ENCODE measurements at places on chromosomes 1 and 21.
A peak's percentile ranks its signal among the peaks of the same experiment; 100 is the strongest.

DNA sequence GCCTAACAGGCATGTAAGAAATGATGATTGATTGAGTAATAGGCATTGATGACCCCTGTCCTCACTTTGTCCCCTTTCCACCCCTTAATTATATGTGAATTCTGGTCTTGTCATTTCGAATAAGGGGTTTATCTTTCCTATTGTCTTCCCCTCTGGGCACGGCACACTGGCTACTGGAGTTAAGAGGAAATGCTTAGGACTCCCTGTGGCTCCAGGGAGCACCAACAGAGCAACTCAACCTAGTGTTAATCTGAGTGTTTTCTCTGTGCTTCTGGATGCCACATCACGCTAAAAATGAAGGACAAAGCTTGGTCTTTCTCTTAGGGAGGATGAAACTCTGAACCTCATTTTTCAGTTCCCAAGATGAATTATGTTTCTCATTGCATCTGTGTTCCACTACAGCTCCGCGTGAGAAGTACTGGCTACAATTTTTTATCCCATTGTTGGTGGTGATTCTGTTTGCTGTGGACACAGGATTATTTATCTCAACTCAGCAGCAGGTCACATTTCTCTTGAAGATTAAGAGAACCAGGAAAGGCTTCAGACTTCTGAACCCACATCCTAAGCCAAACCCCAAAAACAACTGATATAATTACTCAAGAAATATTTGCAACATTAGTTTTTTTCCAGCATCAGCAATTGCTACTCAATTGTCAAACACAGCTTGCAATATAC is 5.3 kb downstream of the FCER1A start:
- no peak for DNase-seq

DNA sequence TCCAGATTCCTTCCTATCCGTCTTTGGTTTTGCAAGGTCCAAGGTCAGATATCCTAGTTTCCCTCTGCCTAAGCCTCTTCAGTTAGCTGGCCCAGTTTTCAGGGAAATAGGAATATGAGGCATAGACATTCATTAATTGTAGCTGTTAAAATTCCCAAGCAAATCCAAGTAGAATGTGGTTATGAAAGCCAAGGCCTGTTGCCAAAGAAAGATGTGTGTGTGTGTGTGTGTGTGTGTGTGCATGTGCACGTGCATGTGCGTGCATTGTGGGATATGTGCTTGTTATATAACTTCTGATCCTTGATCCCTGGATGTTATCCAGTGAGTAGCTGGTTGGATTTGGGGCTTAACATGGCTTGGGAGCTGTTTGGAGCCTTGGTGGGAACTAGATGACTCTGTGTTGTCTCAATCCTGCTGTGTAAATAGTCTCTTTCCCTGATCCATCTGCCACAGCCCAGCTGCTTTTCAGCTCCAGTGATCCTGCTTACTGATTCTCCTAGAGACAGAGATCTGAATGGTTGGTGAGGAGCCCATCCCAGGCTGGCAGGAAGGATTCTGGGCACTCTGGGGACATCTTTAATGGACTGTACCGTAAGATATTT is 70.6 kb upstream of the GCLM start:
- DNase-seq: peak; percentile 85

DNA sequence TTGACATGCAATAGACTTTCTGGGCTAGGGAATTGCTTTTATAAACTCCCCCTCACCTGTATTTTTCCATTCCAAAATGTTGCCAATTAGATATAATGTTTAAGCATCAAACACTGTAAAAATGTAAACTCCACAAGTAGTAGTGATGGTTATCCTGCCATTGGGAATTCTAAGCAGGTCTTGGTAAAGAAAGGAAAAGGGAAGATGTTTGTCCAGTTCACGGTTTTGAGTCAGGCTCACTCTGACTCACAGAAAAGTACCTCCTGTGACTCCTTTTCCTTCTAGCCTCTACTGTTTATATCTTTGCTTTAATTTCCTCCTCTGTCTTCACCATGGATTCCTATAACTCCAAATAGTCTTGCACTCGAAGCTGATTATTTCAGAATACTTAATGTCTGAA is 19.0 kb upstream of the PTPN14 start:
- no peak for DNase-seq

- peak; percentile 98 for DNase-seq
These were observed 41.0 kb downstream of the TGFBR3 start for GRCh38 chr1:91844862-91845528.

DNA sequence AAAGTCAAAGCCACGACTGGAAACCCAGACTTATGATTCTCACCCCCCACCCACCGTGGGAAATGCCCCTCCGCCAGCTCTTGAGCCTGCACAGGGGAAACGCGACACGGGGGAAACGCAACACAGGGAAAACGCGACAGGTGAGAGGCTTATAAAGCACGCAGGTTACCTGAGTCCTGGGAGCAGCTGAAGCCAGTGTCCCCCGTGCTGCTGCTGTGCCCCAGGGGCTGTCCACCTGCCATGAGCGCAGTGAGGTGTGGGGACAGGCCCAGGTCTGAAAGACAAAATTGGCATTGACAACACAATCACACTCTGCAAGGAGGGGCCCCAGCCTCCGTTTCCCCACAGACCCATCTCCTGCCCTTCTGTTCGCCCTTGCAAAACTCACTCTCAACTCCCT is 46.3 kb downstream of the GPR161 start:
- no peak for DNase-seq

DNA sequence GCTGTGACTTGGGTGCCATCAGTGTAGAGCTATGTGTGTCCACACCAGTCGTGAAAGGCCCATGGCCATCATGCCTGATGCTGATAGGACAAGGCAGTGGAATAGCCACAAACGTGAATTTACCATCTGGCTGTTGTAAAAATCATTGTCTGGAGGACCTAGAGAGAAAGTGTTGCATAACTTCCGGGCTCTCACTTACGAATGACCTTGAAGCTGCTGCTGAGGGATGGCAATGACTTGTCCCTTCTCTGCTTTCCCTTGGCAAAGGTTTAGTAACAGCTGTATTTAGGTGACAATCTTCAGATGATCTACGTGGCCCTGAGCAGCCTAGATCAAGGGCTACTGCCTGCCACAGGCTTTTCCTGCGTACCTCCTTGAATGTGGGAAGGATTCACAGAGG is 5.8 kb downstream of the ATP1B1 start:
- DNase-seq: no peak

DNA sequence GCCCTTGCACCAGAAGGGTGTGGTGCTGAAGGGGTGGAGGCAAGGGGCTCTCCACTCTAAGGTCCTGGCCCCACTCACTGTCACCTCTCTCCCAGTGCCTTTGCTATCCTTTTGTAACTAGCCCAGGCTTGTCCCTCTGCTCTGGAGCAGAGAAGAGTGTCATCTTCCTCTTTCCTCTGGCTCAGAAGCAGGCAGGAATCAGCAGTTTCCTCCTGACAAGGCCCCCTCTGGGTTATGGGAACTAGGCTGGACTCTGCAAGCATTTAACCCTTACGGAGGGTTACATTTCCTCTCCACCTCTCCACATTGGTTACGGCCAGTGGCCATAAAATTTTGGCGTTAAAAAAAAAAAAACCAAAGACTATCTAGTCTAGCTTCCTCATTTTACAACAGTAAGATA is 30.4 kb downstream of the PLXNA2 start:
- no peak for DNase-seq

- DNase-seq: no peak
These were observed 1.4 kb downstream of the LHX4 start for GRCh38 chr1:180231506-180231921.

DNA sequence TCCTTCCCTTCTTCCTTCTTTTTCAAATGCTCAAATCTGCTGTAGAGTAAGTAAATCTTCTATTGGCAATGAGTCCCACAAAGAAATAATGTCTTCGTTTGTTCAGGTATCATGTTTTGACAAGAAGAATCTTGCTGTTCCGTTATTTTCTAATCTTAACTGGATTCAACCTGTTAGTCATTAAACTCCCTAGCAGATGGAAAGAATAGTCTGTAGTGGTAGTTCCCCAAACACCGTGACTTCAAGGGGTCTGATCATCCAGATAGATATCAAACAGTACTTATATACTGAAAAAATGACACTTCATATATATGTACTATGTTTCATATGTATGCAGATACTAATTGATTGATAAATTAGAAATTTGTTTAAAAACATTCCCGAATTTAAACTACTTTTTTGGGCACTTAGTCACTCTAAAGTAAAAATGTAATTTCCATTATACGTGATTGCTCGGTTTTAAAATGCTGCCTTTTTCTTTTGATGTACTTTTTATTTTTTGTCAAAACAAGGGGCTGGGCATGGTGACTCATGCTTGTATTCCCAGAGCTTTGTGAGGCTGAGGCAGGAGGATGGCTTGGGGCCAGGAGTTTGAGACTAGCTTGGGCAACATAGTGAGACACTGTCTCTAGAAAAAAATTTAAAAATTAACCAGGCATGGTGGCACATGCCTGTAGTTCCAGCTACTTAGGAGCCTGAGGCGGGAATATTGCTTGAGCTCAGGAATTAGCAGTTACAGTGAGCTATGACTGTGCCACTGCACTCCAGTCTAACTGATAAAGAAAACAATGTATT is 335.7 kb upstream of the SNX7 start:
- peak; percentile 51 for DNase-seq

DNA sequence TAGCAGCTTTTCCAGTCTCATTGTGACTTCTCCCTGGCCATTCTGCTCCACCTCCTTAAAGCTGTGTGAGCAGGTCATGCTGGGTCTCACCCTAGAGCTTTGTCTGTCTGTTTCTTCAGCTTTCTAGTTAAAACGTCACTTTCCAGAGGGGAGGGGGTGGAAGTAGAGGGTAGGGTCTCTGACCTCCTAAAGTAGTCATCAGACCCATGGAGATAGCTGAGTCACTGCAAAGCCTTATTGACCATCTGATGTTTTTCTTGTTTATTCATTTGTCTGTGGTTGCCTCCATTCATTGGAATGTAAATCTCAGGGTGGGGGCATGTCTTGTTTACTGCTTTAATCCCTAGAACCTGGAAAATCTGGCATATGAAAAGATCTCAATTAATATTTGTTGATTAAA is 52.7 kb downstream of the ELF3 start:
- no peak for DNase-seq

GRCh38 chr1:41501581-41501980 is 17.1 kb upstream of the EDN2 start:
- DNase-seq: no peak

- DNase-seq: no peak
These were observed 52.3 kb upstream of the COL18A1 start for GRCh38 chr21:45352621-45353139.

DNA sequence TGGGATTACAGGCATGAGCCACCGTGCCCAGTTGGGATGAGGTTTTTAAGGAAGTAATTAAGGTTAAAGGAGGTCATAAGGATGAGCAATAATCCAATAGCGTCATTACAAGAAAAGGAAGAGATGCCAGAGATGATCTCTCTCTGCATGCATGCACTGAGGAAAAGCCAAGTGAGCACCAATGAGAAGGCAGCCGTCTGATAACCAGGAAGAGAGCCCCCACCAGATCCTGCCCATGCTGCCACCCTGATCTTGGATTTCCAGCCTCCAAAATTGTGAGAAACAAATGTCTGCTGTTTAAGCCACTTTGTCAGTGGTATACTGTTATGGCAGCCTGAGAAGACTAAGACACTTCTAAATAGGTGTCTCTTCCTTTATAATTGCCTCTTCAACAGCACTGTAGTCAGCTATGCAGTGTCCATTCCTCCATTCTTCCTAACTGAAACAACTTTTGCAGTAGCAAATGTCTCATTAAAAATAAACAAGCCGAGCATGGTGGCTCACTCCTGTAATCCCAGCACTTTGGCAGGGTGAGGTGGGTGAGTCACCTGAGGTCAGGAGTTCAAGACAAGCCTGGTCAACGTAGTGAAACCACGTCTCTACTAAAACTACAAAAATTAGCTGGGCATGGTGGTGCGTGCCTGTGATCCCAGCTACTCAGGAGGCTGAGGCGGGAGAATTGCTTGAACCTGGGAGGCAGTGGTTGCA is 216.2 kb upstream of the RUNX1 start:
- DNase-seq: no peak

DNA sequence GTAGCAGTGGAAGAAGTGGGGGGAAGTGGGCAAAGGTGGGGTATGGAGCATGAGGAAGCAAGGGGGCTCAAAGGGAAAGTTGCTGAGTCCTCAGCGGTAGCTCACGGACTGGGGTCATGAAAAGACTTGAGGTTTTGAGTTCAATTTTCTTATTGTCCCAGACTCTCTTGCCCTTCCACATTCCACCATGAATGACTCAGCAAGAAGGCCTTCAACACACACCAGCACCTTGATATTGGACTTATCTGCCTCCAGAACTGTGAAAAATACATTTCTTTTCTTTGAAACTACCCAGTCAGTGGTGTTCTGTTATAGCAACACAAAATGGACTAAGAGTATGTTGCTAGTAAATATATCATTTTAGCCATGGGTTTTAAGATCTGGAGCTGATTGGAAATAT is 17.3 kb upstream of the RHBDL2 start:
- DNase-seq: no peak

DNA sequence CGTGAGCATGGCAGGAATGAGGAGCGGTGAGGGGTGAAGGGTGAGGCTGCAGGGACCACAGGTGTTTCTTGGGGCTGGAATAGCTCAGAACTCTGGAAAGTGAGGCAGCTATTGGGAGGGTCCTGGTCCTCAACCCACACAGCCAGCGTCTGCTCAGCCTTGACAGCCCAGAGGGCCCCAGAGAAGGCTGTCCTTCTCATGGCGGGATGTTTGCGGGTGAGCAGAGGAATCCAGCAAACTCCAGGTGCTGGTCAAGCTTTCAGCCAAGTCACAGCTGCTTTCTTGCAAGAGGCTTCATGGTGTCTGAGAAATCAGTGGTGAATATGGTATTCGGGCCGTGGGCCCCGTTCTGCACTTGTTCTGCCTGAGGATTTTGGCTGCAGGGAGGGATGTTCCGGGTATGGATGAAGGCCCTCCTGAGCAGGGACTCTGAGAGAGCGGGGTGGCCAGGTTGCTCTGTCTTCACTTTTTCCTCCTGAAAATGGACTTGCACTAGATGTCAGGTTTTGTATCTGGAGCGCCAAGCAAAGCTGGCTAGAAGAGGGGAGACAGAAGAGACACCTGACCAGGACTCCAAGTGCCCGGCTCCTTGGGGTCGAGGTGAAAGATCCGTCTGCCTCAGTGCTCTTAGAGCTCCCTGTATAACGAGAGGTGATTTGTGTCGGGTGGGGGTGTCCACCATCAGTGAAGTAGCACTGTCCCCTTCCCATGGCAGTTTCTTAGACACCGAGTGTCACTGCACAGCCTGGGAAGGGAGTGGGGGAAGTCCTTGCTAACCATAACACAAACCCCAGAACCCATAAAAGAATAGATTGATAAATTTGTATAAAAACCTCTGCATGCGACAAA is 139.9 kb downstream of the PEX14 start:
- DNase-seq: no peak

- DNase-seq: no peak
These were observed 104.1 kb downstream of the CNIH3 start for GRCh38 chr1:224720216-224720615.

DNA sequence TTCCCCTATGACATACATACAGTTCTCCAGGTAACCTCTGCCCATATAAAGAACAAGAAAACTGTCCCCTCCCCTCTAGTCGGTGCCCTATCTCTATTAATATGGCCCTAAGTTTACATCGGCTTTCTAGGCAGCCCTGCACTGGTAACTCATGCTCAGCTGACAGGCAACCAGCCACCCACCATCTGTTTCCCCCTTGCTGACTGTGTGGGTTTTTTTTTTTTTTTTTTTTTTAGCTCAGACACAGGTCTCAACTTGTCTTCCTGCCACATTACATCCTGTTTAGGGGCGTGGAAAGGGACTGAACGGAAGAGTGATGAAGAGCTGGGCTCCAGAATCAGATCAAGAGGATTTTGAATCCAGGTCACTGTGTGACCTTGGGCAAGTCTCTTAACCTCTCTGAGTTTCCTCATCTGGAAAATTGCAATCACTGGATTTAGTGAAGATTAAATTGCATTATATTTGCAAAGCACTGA is 14.0 kb downstream of the LAPTM5 start:
- DNase-seq: no peak

Measured in GM04503 (cell line).